SIG-M5 (cell line): ENCODE measurements at places on chromosomes 6 and 20.

GRCh38 chr6:89711801-89712200 lies 73.3 kb upstream of the LYRM2 start:
- no peak for DNase-seq

- DNase-seq = no peak
Measured at GRCh38 chr6:34630040-34630439, 66.5 kb downstream of the ILRUN start.

DNA sequence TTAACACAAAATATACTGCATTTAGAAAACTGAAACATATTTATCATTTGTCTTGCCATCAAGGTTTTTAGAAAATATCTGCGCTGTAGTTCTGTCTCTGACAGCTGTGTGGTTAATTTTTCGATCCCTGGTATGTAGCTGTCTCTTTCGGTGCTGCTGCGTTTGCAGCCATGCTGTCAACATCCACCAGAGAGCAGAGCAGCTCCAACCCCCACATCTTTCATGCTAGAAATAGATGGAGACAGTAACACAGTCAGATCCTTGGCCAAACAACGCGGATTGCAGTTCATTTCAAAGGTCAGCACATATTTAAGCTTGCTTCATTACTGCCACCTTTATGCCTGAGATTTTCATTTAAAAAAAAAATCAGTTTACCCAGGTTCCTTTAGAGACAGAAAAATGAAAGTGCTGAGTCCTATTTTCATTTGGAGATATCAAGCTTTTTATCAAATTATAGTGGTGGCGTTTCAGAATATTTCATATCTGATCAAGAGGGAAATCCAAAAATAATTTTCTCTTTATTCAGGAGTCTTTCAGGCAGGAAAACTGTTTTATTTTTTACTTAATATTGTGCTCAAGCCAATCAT lies 157.7 kb upstream of the MMS22L start:
- DNase-seq = no peak

DNA sequence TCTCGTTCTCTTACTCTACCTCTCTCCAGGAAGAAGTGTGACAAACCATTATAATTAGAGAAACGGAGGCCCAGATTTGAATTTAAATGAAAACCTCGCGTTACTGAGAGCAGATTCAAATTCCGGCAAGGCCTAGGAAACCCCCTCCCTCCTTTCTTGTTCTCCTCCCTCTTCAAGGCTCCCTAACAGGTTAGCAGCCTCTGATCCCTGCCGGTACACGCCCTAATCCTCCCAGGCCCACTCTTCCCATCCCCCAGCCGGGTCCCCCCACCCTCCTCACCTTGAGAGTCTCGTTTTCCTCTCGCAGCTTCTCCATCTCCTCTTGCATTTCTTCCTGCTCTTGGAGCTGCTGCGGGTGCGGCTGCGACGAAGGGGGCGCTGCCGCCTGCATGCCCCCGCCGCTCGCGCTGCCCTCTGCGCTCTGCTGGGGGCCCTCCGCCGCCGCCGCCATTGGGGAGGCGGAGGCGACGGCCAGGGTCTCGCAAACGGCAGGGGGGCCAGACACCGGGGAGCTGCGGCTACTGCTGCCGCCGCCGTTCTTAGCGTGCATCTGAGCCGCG lies 3.8 kb downstream of the MTCL3 start:
- DNase-seq = no peak

DNA sequence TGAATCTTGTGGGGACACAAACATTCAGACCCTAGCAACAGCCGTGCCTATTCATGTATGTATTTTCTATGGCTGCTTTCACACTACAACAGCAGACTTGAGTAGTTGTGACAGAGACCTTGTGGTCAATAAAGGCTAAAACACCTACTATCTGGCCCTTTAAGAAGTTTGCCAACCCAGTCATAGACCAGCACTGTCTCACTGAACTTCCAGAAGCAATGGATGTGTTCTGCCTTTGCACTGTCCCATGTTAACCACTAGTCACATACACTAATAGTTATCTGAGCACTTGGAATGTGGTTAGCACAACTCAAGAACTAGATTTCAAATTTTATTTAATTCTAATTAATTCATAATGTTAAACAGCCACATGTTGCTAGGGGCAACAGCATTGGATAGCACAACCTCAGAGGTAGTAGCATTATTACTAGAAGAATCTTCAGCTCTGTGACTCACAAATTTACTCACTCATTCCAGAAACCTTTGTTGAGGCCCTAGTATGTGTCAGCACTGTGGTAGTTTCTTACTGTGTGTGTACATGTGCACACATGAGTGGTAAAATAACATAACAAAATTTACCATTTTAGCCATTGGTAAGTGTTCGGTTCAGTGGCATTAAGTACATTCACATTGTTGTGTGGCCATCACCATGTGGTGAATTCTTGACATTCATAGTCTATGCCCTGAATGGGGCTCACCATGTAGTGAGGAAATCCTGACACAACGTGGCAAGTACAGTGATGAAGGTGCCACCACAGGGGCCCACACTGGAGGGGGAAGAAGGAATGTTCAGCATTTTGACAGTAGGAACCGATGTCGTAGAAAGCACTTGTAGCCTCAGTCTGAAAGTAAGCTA lies 107.3 kb downstream of the CEP57L1 start:
- no peak for DNase-seq

DNA sequence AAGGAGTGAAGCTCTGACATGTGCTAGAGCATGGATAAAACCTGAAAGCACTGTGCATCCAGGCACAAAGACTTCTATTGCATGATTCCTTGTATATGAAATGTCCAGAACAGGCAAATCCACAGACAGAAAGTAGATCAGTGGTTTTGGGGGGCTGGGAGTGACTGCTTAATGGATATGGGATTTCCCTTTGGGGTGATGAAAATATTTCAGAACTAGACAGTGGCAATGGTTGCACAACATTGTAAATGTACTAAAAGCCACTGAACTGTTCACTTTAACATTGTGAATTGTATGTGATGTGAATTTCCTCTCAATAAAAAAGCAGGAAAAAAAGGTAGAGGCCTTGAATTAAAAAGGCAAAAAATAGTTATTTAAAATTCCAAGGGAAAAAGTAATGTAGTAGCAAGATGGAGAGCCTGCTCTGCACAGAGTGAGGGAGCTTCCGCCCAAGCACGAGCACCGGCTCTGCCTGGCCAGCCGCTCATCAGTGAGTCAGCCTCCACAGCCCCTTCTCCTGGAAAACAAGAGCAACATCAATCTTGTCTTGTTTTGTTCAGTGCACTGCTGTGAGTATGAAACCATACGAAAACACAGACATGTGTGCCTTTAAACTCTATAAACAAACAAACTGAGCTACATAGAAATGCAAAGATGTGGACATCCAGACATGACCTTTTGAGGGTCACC lies 74.6 kb upstream of the THBS2 start:
- no peak for DNase-seq

DNA sequence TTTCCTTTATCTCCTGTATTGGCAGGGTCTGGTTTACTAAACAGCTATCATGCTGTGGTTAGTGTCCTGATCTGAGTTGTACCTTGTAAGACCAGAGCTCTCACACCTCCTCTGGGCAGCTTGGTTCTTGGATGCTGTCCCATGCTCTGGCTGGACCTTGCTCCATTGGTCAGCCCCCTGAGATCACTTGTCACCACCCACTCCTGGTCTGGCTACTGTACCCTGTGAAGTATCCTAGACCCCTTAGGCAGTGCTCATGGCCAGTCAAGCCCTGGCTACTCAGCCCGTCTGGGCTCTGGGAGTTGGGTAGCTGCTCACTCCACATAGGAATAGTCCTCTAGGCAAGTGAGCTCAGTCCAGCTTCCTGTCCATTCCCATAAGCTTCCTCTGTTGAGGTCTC lies 31.1 kb downstream of the ADGRF4 start:
- DNase-seq = no peak

DNA sequence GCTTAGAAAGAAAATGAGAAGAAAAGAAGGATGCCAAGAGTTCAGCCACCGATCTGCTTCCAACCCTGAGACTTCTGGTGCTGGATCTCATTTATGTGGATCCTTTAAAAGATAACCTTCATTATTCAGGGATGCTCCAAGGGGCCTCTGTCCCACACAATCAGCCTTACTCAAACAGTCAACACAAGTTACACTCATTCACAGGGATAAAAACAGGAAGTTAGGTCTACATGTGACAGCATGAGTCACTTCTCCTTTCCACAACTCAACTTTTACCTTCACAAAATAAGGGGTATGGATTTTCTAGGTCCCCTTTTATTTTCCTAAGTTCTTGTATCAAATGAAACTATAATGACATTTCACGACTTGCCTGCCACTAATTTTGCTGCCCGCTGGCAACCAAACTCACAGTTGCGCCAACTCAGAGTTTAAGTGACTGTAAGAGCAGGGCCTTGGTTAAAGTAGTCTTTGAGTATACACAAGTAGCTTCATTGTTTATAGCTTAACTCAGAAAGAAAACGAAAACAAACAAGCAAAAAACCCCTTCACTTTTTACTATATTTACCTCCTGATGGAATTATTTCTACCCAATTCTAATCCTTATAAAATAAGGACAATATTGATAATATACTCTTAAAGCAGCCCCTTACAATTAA lies 278.8 kb upstream of the RUNX2 start:
- peak; percentile 50 for DNase-seq

DNA sequence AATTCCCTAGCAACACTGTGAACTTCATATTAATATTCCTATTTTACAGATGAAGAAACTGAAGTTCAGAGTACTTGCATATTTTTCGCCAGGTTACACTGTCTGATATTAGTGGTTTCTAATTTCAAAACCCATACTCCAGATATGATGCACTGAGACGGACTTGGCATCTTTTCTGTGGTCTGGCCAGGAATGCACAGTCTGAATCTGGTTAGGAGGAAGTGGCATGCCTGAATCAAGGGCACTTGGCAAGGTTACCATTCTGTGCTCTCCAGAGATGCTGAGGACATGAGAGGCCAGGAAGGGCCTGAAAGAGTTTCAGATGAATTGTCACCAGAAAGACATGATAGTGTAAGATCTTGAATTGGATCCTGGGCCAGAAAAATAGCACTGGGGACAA lies 150.1 kb downstream of the HAO1 start:
- no peak for DNase-seq

DNA sequence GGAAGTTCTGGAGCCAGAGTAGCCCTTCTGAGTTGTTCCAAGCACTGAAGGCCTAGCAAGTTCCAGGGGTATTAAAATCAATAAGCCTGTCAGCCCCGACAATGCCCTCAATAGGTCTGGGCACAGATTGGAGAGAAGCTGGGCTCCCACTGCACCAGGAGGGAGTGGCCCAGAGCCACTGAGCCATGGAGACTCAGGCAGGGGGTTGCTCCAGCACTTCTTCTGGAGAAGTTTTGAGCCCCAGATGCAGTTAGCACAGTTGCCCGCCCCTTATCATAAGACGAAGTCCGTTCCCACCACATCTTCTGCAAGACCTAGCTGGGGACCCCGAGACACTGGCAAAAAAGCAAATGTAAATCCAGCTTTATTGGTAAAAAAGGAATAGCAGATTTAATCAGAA lies 13.0 kb downstream of the DEFB132 start:
- no peak for DNase-seq

- no peak for DNase-seq
Measured at GRCh38 chr20:25205277-25206062, 10.0 kb downstream of the ENTPD6 start.
